T-helper 1 cell (primary cell): ENCODE measurements at places on chromosomes 11 and 22.

GRCh38 chr11:46327829-46328228, 19.4 kb upstream of the DGKZ start:
- DNase-seq, result no peak

DNA sequence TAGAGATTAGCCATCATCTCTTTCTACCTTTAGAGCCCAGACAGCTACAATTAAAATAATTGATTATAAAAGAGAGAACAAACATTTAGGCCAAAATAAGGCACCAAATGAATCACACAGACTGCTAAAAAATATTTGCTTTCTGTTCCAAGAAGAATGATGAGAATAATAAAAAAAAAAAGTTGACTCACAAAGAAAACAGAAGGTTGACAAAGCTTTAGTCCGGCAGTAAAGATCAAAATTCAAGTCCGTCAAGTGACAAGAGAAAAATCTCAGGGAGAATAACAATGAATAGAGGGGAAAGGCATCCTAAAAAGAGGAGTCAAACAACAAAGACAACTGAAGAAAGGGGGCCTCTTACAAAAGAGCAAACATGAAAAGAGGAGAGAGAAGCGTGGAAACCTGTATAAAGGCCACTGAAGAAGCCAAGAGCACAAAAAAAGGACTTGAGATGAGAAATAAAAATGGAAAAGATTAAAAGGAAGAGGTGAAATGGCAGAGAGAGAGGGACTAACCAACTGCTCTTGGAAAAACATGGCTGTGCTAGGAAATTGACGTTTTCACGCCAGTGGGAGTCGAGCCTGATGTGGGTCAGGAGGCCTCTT, 910.2 kb downstream of the OPCML start:
- no peak for DNase-seq

- DNase-seq, result no peak
Observed at GRCh38 chr11:64498136-64498535, 92.9 kb upstream of the SLC22A12 start.

DNA sequence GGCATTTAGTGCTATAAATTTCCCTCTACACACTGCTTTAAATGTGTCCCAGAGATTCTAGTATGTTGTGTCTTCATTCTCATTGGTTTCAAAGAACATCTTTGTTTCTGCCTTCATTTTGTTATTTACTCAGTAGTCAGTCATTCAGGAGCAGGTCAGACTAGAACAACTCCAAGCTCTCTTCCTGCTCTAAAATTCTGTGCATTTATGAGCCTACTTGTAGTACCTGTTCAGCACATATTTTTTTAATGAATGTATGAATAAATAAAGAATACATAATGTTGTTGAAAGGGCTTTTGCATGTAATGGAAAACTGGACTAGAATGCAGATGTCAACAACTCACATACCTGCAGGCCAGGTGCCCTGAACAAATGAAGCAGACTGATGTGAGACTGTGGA, 13.7 kb upstream of the HEPHL1 start:
- no peak for DNase-seq

DNA sequence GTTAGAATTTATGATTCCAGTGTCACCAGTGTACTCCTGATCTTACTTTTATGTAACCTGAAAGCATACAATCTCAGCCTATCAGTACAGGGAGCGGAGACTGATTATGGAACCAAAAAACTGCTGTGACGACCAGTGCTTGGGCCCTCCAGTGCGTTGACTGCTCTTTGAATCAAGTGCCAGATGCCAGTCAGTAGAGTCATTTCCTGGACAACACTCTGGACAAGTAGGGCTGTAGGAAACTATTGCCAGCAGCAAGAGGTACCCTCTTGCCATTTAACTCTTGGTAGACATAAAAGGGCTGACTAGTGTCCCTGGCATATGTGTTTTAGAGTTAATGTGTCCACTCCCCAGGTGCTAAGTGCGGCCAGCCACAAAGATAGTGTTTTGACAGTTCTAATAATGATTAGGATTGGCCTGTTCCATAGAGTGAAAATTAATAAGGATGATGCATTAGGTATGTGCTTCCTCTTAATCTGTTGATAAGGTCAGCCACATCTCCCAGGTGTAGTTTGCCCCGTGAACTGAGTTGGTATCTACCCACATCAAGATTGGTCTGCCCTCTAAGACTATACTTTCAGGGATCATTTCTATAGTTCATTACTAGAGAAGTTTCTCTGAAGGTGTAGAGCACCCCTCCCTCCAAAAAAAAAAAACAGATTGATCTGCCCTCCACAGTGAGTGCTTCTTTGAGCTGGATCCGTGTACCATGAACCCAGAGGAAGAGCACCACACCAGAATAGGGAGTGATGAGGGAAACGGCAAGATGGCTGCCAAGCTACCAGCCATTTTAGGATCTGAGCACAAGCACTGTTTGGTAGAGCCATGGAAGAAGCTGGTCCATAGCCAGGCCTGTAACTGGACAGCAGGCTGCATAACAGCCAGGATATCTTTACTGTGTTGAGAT, 20.7 kb upstream of the AIFM3 start:
- no peak for DNase-seq

GRCh38 chr11:60891103-60891741, 15.2 kb downstream of the PRPF19 start:
- DNase-seq, result no peak

DNA sequence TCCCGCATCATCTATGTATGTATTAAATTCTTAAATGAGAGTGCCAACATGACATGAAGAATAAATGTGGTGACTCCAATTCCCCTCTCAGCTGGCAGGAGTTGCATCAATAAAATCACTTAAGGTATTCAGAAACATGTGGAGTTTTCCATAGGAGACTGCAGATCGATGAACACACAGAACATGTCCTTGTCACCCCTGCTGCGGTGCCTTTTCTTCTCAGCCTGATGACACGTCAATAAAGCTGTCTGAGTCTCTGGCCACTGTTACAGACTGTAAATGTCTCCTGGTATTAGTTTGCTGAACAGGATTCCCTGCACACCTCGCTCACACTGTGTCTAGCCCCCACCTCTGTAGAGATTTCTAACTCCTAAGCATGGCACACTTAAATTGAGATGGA, 460.5 kb downstream of the LRRC4C start:
- DNase-seq, result no peak

DNA sequence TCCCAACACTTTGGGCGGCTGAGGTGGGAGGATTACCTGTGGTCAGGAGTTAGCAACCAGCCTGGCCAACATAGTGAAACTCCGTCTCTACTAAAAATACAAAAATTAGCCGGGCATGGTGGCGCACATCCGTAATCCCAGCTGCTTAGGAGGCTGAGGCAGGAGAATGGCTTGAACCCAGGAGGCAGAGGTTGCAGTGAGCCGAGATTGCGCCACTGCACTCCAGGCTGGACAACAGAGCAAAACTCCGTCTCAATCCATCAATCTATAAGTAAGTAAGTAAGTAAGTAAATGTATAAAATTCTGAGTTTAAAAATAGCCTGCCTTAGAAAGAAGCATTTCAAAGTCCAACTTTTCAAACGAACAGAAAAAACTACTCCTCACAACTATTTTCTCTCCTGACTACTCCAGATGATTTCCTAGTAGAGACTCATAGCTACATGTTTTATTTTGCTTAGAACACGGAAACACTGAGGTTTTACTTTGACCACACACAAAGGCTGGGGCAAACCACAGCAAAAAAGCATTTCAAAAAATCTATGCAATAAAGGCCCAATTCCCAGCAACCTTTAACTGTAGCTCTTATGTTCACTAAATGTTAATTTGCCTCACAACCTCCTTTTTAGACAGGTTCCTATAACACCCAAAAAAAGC, 16.3 kb downstream of the SPTY2D1 start:
- peak; percentile 88 for DNase-seq

GRCh38 chr11:132137289-132137980, 767.0 kb downstream of the NTM start:
- DNase-seq, result no peak

- DNase-seq, result no peak
Observed at GRCh38 chr11:12735262-12735661, 61.0 kb downstream of the TEAD1 start.

DNA sequence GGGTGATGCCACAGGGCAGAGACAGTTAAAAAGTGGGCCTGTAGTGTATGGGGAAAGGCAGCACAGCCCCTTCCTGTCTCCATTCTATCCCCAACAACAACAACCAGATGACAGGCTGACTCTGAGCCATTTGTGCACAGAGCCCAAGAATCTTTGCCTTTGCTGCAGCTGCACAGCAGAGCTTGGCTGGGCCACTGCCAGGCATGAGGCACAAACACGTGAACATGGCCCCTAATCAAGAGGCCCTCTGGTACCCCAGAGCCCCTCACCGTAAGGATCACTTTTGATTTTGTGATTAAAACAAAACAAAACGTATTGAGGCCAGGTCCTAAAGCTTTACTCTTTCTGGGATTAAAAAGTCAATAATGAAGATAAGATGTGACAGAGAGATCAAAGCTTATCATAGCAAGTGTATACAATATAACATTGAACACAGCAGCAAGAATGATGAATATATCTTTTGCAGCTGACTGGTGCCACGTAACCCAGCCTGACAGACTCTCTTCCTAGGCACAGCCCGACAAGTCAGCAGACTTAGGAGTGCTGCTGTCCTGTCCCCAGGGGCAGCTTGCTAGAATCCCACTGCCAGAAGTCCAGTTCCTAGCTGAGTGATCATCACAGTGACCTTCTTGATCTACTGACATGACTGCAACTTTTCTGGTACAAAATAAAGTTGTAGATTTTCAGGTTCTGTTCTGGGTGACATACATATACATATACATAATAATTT, 117.8 kb downstream of the SERGEF start:
- no peak for DNase-seq

GRCh38 chr11:2467695-2468055, 22.9 kb downstream of the KCNQ1 start:
- no peak for DNase-seq

GRCh38 chr11:14158393-14158792, 195.9 kb downstream of the SPON1 start:
- no peak for DNase-seq

GRCh38 chr11:120273432-120273831, 33.5 kb downstream of the POU2F3 start:
- DNase-seq, result no peak

- no peak for DNase-seq
Observed at GRCh38 chr22:22681221-22681739, 36.9 kb downstream of the GGTLC2 start.

- DNase-seq, result no peak
Observed at GRCh38 chr11:71285111-71285510, 32.7 kb upstream of the SHANK2 start.

DNA sequence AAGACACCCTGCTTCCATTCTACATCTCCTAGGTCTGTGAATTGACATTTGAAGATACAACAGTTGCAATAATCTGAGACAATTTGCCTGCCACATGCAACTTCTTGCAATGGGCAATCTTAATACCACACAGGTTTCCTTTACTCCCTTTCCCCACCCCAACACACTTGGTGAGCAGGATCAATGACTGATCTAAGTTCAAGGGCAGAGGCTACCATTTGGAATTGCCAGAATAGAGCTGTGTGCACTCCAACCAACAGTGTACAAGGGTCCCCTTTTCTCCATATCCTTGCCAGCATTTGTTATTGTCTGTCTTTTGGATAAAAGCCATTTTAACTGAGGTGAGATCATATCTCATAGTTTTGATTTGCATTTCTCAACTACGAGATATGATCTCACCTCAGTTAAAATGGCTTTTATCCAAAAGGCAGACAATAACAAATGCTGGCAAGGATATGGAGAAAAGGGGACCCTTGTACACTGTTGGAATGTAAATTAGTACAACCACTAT, 2.9 kb upstream of the NNMT start:
- no peak for DNase-seq

- no peak for DNase-seq
Observed at GRCh38 chr11:8959546-8960166, 4.6 kb downstream of the TMEM9B start.

DNA sequence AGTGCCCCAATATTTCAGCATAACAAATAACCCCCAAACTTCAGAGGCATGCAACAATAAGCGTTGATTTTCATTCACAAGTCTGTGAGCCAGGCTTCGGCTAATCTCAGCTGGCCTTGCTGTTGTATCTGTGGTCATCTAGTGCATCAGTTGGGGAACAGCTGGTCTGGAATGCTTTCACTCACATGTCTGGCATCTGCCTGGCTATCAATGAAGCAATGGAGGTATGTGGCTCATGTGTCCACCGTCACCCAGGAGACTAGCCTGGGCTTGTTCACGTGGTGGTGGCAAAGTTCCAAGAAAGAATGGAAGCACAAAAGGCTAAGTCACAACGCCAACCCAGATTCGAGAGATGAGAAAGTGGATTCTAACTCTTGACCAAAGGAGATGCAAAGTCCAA, 304.8 kb upstream of the ISX start:
- no peak for DNase-seq

GRCh38 chr22:30201945-30202344, 44.6 kb downstream of the LIF start:
- DNase-seq, result no peak

- no peak for DNase-seq
Observed at GRCh38 chr11:19816817-19817216, 104.2 kb downstream of the NAV2 start.

- DNase-seq, result no peak
Observed at GRCh38 chr22:35899736-35900135, 128.9 kb downstream of the RBFOX2 start.

DNA sequence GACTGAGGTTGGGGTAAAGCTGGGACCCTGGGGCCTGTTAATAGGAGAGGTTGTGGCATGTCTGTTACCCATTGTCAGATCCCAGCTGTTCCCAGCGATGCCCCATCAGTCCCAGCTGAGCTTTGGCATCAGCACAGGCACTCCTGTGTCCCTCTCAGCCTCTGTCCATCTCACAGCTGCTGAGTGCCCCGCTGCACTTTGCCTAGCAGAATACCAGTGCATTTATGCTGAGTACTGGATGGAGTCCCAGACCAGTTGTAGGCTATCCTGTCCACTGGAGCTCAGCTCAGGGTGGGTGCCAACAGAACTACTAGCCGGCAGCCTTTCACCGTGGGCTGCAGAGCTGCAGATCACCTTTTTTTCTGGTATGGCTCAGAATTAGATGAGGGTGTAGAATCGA, 9.9 kb downstream of the FXYD6 start:
- DNase-seq, result no peak

- no peak for DNase-seq
Observed at GRCh38 chr22:17098379-17098819, 13.6 kb downstream of the IL17RA start.

- DNase-seq, result no peak
Observed at GRCh38 chr22:48887394-48888332, 940.0 kb downstream of the BRD1 start.
